Psoas muscle (tissue), 8 donors: ENCODE measurements at places on chromosomes 11 and 22. TPM values are rescaled to one million over a fixed set of nuclear protein-coding genes. Genes with fewer than 3 reads are reported as not detected.

DNA sequence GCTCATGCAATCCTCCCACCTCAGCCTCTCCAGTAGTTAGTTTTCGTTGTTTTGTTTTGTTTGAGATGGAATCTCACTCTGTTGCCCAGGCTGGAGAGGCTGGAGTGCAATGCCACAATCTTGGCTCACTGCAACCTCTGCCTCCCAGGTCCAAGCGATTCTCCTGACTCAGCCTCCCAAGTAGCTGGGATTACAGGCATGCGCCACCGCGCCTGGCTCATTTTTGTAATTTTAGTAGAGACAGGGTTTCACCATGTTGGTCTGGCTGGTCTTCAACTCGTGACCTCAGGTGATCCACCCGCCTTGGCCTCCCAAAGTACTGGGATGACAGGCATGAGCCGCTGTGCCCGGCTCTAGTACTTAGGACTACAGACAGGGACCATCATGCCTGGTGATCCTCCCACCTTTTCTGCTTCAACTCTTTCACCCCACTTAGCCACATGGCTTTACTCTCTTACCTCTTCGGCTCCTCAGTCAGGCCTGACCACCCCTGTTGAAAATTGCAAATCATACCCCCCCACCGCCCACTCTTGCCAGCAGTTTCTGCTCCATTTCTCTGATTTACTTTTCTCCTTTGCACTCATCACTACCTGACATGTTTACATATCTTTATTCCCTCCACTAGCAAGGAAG lies 157.1 kb upstream of the GRK3 start:
- no peak for DNase-seq
- no peak overlapping the region for H3K4me3 ChIP-seq
- H3K27me3 ChIP-seq = no peaks in the 10 kb centered on the region

GRCh38 chr11:8049084-8049483 lies 31.9 kb upstream of the TUB start:
- H3K4me3 ChIP-seq = no peak overlapping the region
- H3K27ac ChIP-seq = no peak overlapping the region
- DNase-seq = no peak
- no peaks in the 10 kb centered on the region for H3K27me3 ChIP-seq
- no peaks in the 10 kb centered on the region for H3K4me1 ChIP-seq
- no peaks in the 10 kb centered on the region for H3K36me3 ChIP-seq

DNA sequence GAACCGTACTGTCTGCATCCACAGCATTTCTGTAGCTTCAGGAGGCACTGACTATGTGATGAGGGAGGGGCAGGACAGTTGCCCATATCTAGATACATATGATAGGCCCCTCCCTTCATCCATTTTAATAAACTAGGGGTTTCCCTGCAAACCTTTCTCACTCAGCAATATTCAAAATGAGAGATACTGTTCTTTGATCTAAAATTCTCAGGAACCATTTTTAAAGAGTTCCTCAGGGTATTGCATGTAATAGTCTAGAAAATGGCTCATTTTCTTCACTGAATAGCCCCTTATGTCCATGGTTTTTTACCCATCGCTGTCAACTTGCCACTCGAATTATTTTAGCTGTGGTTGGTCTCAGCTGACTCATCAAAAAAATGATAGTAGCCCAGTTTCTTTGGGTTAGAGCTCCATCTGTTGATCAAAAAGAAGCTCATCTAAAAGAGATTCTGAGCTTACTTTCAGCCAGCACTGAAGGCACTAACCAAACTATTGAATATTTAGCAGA lies 37.0 kb upstream of the DNAJB7 start:
- no peak overlapping the region for H3K4me3 ChIP-seq
- H3K4me1 ChIP-seq = no peaks in the 10 kb centered on the region
- DNase-seq = no peak
- H3K27ac ChIP-seq = no peak overlapping the region
- H3K27me3 ChIP-seq = no peaks in the 10 kb centered on the region

PRG3 gene
- not detected for total RNA-seq

NEAT1 gene
- total RNA-seq = 517 TPM
